GM03348 (cell line): ENCODE measurements at places on chromosomes 6 and 20.

GRCh38 chr6:40537446-40537845 is 49.7 kb downstream of the LRFN2 start:
- DNase-seq = no peak

GRCh38 chr6:142478117-142478516 is 176.3 kb downstream of the ADGRG6 start:
- no peak for DNase-seq

DNA sequence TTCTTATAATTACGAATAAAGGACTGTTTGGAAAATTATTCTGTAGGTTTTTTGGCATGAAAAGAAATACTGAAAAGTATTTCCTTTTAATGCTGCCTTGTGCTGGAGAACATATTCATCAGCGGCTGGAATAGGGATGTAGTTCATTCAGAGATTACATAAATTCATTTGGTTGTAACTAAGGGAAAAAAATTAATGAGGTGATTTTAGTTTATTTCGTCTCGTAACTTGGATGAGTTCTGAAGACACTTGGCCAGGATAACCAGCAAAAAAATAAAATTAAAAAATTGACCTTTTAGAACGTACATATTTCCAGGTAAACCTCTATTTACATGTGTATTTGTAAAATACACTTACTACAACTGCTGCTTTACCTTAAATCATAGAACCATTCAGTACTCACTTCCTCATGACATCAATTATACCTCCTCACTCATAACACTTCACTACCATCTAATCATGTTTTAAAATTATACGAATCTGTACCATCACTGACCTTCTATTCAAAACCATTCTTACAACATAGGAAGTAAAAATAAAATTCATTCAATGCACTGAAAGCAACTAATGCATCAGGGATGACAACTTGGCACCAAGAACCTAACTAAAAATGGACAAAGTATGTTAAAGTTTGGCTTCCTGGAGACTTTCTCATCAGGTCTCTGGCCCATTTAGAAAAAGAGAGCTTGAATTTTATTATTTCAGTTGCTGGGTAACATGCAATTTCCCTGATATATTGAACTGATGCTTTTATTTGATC is 17.2 kb downstream of the KLHL31 start:
- no peak for DNase-seq

DNA sequence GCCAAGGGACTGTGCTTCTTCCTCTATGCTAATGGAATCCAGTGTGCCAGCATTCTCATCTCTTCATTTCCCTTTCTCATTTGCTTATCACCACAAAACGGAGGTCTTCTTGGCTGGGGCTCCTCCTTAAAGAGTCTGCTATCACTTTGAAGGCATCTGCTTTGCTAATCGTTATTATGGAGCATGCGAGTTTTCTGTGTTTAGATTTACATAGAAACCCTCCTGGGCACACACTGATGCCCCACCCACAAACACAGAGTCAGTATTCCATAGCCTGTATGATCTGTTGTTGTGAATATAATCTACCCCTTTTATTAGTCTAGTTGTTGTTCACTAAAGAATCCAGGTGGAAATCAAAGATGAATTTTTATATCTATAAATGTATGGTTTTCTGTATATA is 83.4 kb upstream of the XRN2 start:
- DNase-seq = no peak

DNA sequence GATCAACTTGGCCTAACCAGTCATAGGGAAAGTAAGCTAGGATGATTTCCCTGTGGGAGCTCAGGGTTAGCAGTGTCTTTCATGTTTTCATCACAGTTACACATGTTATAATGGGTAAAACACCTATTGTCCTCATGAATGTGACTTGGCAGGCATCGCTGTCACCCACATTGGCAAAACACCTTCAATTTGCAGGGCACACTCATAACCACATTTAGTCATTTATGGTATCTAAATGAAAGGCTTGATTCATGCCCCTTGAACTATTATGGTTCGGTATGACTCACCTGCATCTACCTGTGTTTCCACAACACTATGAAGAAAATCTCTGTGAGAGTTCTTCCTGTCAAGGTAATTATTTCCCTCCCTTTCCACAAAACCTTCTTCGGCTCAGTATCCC is 49.2 kb downstream of the FRK start:
- no peak for DNase-seq

GRCh38 chr6:105313211-105313610 is 89.7 kb downstream of the PREP start:
- DNase-seq = no peak

GRCh38 chr6:170176136-170176897 is 114.6 kb downstream of the DLL1 start:
- DNase-seq = no peak
